Activated CD8-positive, alpha-beta memory T cell treated with anti-CD3 and anti-CD28 coated beads for 1 hour (primary cell): ENCODE measurements at places on chromosomes 6 and 20.

DNA sequence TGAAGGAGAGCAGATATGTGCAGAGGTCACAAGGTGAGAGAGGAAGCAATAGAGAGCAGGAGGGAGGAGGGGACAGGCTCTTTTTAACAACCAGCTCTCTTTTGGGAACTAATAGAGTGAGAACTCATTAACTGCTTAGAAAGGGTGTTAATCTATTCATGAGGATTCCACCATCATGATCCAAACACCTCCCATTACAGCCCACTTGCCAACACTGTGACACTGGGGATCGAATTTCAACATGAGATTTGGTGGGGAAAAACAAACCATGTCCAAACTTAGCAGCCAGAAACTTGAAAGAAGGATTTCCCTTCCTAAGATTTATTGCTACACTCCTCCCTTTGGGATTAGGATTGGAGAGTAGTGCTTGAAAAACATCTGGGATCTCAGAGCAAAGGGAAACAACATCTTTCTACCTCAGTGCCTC is 135.5 kb upstream of the PLCB4 start:
- DNase-seq = no peak

DNA sequence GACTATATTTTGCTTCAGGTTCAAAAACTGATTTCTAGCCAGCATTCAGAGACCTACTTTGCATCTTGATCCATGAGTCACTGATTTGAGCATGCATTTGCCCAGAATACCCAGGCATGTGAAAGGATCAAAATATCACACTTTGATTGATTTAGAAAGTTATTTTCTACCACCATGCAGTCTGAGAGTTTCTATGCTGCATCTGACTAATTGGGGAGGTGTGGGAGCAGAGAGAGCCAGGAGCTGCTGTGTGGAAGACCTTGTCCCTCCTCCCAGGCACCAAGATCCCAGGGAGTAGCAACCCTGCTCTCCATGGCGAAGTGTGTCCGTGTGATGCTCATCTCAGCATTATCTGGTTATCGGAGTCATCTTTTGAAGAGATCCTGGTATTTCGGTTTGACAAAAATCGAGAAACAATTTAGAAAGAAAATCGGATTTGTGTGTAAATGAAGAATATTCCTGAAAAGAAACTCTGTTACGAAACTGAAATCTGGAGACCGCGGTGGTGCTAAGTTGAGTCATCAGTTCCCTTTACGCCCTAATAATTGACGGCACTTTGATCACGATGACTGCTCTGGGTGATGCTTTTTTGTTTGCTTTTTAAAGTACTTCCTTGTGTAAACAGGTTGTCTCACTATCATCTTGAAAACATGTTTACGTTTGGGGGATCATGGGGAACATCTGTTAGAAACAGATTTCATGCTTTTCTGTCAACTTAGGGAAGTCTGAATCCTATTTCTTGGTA is 193.4 kb downstream of the BACH2 start:
- DNase-seq = no peak

- no peak for DNase-seq
Observed at GRCh38 chr6:159212525-159213280, 43.5 kb downstream of the FNDC1 start.

GRCh38 chr6:166617359-166617758 is 9.7 kb downstream of the RPS6KA2 start:
- no peak for DNase-seq

DNA sequence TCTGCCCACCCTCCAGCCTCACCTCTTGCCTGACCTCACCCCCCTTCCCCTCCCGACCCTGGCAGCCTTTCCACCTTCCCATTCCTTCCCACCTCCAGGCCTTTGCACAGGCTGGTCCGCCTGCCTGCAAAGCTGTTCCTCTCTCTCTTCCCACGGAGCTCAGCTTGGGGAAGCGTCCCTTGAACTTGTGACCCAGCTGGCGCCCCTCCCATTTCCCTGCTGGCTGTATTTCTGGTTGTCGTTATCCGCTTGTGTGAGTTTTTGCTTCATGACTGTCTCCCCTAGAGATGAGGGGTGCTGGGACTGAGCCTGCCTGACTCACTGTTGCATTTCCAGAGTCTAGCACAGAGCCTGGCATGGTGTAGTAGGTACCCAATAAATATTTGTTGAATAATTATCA is 32.5 kb downstream of the VSTM2L start:
- no peak for DNase-seq

- no peak for DNase-seq
Observed at GRCh38 chr6:1595271-1596087, 14.2 kb upstream of the FOXC1 start.

GRCh38 chr20:50481741-50482140 is 28.4 kb upstream of the PTPN1 start:
- no peak for DNase-seq

DNA sequence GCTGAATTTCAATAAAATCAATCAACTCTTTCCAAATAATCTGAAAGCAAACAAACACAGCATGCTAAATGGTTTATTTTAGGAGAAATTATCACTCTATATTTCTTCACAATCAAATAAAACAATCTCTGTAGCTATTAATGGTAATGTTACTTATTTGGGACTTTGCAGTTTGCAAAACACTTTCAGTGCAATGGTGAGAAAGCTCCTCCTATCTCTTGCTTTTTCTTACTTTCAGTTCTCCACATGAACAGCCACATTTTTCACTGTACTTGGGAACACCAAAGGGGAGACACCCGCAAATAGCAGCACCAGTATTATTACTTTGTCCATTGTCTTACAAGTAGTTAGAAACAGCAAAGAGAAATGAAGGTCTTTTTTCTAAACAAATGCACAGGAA is 92.4 kb downstream of the DST start:
- no peak for DNase-seq

DNA sequence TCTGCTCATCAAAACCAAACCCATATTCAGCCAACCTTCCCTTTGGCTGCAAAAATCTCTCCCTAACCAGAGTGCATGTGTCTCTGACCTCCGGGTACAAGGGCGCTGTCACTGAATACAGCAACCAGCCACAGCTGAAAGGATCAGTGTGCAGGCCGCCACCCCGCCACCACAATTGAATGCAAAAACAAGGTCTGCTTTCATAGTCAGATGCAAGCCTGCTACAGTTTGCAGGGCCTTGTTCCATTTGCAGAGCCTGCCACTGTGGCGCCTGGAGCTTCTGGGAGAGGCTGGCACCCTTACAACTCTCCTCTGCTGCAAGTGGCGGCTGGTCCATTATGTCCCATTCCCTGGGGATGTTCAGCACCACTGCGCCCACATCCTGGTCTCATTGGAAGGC is 23.5 kb downstream of the MDGA1 start:
- no peak for DNase-seq

- no peak for DNase-seq
Observed at GRCh38 chr20:7977709-7978108, 37.5 kb upstream of the HAO1 start.
